ENCODE measurements at places on chromosomes 16 and 17.

DNA sequence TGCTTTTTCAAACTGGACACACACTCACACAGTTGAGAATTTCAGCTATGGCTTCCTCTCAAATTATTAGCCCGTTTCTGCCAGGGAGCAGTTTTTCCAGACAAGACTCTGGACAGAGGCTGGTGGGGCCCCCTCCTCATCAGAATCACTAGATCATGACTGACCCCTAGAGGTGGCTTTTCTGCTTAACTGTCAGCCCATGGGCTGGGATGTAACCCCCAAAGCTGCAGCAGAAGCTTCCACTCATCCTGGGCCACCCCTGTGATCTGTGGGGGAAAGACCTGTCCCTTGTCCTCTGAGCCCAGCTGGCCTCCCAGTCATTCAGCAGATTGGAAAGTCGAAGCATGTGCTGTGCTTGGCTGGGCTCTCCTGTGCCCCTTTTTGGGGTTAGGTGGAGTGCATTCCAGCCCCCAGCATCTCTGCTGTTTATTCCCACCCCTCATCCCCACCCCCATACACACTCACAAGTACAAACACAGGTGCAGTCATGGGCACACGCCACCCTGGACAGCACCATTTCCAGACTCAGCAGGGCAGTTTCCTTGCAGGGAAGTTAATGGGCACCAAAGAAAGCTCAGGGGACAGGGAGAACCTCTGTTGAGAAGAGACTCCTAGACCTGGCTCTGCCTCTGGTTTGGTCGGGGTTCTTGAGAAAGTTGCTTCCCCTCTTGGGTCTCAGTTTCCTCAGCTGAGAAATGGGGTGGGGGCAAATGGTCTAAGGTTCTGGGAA lies 77.6 kb upstream of the RBL2 start:
- no peak for DNase-seq

- DNase-seq: no peak
Observed at GRCh38 chr17:17919169-17920107, 52.8 kb downstream of the TOM1L2 start.

DNA sequence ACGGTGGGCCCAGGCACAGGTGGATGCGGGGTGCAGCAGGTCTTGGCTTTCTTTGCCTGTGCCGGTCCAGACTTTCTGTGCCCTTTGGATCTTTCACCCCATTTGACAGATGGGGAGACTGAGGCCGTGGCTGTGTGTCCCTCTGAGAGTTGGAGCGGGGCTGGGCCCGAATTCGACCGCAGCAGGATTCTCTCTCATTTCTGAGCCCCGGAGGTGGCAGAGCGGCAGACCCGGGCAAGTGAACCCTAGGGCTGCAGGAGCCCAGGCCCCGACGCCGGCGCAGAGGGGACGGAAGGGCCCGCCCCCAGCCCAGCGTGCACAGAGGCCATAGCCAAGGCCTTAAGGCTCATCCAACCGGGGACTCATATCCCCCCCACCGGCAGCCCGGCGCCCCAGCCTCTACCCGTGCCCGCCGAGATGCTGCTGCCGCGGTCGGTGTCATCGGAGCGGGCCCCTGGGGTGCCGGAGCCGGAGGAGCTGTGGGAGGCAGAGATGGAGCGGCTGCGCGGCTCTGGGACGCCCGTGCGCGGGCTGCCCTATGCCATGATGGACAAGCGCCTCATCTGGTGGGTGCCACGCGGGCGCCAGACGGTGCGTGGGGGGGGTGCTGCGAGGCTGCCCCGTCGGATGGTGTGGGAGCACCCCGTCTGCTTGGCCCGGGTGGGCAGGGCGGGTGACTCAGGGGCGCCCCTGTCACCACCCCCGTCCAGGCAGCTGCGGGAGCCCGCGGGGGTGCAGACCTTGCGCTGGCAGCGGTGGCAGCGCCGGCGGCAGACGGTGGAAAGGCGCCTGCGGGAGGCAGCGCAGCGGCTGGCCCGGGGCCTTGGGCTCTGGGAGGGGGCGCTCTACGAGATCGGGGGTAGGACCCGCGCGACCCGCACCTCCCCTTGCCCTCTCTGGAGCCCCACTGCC lies 857 bp downstream of the TMC8 start:
- DNase-seq: no peak

DNA sequence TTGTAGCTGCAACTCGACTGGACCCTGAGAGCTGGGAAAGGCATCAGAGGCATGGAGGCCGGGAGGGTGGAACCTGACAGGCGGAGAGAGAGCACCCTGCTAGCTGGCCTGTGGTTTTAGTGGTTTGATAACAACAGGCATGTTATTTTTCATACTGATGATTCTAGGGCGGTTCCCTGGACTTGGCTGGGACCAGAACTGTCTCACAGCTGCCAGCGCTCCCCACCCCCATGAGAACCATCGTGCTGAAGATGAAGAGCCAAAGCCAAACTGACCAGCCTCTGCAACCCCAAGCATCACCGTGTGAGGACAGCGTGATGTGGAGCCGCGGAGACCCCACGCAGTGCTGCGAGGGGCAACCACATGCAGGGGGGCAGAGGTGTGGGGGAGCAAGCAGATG lies 28.5 kb downstream of the MXRA7 start:
- no peak for DNase-seq

GRCh38 chr16:2764718-2765117 lies 12.3 kb downstream of the SRRM2 start:
- DNase-seq: no peak

GRCh38 chr17:20908313-20909267 lies 134.2 kb downstream of the USP22 start:
- DNase-seq: peak; percentile 72

- DNase-seq: no peak
Observed at GRCh38 chr16:85054948-85055492, 27.4 kb downstream of the KIAA0513 start.

DNA sequence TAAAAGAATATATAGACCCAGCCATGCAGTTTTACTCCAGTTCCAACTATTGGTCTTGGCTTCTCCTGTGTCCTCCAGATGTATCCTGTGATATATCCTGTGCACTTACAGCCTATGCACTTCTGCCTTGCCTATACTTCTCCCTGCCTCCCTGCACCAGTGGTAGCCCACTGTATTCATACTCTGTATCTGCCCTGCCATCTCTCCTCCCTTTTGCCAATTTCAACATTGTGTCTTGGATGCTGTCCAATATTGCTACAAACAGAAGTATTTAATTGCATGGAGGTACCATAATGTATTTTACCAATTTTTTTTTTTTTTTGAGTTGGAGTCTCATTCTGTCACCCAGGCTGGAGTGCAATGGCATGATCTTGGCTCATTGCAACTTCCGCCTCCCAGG lies 242.7 kb downstream of the HAPSTR1 start:
- no peak for DNase-seq

- DNase-seq: no peak
Observed at GRCh38 chr16:81821436-81822128, 42.5 kb downstream of the PLCG2 start.

- DNase-seq: no peak
Observed at GRCh38 chr17:27950995-27951394, 57.8 kb upstream of the LYRM9 start.

GRCh38 chr16:67551972-67552371 lies 10.4 kb upstream of the CTCF start:
- no peak for DNase-seq

GRCh38 chr16:4709481-4709880 lies 16.1 kb downstream of the NUDT16L1 start:
- no peak for DNase-seq

DNA sequence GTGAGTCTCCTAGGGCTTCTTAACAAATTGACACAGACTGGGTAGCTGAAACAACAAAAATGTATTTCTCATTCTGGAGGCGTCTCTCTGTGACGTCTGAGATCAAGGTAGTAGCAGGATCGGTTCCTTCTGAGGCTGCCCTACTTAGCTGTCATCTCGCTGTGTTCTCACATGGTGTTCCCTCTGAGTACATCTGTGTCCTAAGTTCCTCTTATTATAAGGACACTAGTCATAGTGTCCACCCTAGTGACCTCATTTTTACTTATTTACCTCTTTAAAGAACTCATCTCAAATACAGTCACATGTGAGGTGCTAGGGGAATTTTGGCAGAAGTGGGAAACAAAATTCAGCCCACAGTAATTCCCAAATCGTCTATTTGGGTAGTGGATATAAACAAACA lies 529.1 kb downstream of the NPIPA7 start:
- no peak for DNase-seq

GRCh38 chr16:81040131-81040530 lies 4.5 kb downstream of the ATMIN start:
- DNase-seq: no peak

DNA sequence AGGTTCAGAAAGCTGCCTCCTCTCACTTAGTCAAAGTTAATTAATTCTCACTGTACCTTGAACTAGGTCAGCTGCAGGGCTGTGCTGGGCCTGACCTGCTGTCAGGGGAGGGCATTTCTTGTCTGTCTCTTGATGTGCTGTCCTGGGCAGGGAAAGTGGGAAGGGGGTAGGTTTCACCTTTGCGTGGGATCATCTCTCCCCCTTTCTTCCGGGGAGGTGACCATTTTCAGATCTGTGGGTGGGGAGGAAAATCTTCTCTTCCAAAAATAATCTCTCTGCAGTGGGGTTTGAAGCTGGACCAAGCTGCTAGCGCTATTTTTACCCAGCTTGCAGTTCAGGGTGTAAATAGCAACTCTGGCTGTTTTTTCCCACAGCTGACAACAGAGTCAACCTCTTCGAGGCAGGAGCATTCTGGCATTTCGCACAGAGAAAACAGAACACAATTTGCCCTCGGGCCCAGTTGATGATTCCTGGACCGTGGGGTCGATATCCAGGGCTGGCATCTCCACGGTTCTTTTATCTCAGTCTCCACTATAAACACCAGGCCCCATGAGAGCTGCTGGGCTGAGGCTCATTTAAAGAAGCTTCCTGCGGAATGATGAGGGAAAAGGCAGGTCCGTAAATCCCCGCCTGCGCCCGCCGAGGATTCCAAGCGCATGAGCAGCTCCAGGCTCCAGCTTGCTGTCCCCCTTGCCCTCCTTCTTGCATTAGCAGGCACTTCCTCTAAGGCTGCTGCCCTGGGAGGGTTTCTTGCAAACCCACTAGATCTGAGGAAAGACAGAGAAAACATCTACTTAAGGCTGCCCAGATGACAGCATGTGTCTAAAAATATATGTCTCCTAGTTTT lies 93.9 kb downstream of the YPEL2 start:
- DNase-seq: no peak

DNA sequence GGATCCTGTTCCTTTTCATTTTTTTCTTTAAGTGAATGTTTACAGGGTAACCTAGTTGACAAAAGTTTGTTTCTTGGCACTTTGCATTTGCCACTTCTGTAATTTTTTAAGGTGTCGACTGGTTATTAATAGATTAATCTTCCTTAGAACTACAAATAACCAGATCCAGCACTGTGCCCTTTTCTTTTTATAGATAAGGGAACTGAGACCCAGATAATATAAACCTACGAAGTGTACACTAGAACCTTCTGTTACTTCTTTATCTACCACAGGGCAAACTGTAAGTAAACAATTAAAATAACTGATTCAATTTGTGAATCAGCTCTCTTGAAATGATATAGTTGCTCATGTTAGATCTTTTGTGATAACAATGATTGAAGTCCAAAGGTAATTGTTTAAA lies 55.4 kb downstream of the NLK start:
- DNase-seq: no peak

GRCh38 chr17:15651583-15652110 lies 32.1 kb upstream of the FBXW10B start:
- DNase-seq: peak; percentile 5

DNA sequence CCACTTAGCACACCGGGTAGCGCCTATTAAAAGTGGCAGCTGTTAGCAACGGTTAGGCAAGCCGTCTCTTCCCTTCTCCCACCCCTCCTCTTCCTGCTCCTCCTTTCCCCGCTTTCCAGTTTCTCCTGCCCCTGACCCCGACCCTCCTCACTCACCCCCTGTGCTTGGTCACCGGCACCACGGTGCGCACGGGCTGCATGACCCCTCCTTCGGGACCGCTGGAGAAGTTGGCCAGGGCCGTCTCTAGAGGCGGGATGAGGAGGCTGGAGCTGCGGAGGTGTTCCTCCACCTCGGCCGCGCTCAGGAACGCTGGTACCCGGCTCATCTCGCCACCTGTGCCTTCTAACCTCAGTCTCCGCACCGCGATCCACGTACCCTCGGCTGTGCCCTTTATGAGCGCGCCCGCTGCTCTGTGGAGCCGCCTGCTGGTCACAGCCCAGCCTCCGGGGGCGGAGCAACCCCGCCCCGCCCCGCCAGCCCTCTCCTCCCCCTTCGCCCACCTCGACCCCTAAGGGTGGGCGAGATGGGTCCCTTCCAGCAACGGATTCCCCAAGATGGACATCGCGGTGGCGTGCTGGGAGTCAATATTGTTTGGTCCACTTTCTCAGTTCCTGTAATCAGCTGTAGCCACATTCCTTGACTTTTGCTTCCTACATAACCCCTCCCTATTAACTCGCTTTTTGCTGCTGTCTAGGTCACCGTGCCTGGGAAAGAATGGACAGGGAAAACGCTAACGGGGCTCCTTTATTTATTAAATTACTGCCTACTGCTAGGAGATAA lies at the start of gene CRYM:
CRYM (minus strand) TSS at position 364 of the 780 bp plus-strand sequence; CDS start at position 325, 39 bp downstream.
- DNase-seq: peak; percentile 28

GRCh38 chr17:9028988-9029570 lies 7.8 kb downstream of the NTN1 start:
- DNase-seq: no peak
